Stimulated activated CD4-positive, alpha-beta T cell treated with anti-CD3 and anti-CD28 coated beads, Interleukin-1b, Interleukin-23, amount 100 ng/mL, for 4 hours (primary cell): ENCODE measurements at places on chromosomes 7 and 10.

- no peak for DNase-seq
Observed at GRCh38 chr7:93985101-93985500, 19.1 kb downstream of the BET1 start.

GRCh38 chr7:139620676-139621344 is 97.3 kb downstream of the CLEC2L start:
- DNase-seq: peak; percentile 37

GRCh38 chr7:118629898-118630438 is 405.5 kb downstream of the ANKRD7 start:
- no peak for DNase-seq

DNA sequence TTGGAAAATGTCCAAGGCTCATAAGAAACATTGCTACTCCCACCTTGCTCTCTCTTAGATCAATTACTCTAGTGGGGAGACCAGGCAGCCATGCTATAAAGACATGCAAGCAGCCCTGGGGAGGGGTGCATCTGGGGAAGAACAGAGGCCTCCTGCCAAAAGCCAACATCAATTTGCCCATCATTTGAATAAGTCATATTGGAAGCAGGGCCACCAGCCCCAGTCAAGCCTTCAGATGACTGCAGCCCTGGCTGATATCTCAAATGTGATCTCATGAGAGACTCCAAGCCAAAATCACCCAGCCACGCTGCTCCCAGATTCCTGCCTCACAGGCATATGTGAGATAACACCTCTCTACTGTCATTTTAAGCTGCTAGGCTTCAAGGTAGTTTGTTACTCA is 157.5 kb upstream of the PDE1C start:
- no peak for DNase-seq

DNA sequence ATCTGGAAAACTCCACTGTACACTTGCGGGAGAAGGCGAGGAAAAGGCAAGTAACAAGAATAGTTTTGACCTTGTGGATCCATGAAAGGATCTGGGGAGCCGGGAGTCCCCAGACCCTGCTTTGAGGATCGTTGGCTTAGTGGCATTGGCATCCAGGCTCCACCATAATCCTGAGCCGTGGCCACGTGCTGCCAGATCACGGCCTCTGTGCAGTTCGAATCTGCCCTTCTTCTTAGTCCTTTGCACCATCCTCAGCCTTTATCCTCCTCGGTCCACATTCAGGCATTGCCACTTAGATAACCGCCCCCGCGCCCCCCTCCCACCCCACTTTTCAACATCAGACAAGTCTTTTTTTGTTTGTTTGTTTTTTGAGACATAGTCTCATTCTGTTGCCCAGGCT is 201.4 kb downstream of the CUX1 start:
- no peak for DNase-seq

GRCh38 chr10:84510121-84510520 is 181.7 kb downstream of the CCSER2 start:
- no peak for DNase-seq

DNA sequence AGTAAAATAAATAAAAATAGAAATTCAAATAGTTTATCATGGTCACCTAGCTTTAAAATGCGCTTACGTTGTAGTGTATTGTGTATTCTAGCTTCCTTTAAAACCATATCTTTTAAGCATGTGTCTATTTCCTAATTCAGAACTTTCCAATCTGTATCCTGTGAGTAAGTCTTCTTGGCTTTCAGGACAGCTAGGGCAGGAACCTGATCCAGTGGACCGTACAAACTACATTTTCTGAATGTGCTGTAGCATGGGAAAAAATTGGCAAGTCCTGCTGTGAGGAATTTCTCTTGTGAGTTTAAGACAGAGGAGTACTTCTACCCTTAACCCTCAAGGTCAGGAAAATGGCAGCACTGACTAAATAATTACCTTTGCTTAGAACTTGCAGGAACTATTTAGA is 12.1 kb downstream of the OPN1SW start:
- no peak for DNase-seq

DNA sequence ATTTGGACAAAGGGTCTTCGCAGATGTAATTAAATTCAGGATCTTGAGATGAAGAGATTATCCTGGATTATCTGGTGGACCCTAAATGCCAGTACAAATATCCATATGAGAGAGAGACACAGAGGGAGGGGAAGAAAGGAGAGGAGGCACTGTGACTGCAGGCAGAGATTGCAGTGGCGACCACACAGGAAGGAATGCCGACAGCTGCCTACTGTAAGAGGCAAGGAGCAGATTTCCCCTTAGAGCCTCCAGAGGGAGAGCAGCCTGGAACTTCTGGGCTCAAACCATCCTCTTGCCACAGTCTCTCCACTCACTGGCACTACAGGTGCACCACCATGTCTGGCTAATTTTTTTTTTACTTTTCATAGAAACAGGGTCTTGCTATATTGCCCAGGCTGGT is 152.3 kb downstream of the SDK1 start:
- DNase-seq: no peak

- no peak for DNase-seq
Observed at GRCh38 chr7:25846722-25847121, 305.3 kb upstream of the NFE2L3 start.

DNA sequence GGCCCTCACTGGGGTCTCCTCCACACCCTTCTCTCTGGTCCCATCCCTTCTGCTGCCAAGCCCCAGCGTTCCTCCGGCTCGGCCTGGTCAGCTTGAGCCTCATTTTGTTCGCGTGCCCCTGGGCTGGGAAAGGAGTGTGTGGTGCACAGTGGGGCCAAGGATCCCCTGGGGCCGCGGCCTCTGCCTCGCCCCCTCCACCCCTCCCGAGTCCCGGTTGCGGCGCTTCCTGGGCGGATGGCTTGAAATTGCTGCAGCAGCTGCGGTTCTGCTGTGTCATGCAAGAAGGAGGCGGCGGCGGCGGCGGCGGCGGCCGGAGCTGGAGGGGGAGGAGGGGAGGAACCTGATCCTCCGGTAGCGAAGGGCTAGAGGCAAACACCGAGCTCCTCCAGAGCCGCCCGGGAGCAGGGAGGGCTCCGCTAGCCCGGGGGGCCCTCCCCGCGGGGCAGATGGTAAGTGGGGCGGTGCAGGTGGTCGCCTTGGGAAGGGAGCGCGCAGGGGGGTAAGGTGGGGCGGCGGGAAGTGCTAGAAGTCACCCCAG is 217.8 kb upstream of the MKLN1 start:
- DNase-seq: peak; percentile 53

DNA sequence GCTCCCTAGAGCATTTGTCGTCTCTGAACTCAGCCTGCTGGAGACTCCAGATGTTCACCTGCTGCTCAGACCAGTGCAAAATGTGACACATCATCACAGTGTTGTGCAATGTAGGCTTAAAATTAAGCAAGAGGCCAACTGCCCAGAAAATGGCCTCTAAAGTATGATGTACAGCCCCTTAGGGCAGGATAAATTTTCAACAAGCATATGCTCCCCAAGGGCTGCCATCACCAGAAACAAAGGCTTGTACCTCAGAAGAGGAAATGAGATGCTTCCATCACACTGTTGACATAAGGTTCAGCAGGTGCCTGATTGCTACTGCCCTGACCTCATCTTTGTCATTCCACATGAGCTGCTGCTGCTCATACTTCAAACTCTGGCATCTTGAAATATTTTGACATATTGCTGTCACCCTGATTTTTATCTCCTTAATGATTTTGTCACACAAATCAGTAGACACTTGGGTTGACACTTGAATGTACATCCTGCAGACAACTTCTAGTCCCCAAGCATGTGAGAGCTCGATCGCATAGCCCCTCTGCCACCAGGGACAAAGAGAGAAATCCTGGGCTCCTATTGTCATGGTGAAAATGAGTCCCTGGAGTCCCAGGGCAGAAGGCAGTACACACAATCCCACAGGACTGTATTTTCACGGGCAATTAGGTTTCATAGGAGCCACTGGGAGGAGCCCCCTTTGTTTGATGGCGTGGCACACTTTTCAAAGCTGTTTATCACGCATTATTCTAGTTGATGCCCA is 219.7 kb upstream of the STK17A start:
- DNase-seq: no peak

GRCh38 chr7:143042790-143043271 is 9.3 kb upstream of the OR6V1 start:
- DNase-seq: no peak

DNA sequence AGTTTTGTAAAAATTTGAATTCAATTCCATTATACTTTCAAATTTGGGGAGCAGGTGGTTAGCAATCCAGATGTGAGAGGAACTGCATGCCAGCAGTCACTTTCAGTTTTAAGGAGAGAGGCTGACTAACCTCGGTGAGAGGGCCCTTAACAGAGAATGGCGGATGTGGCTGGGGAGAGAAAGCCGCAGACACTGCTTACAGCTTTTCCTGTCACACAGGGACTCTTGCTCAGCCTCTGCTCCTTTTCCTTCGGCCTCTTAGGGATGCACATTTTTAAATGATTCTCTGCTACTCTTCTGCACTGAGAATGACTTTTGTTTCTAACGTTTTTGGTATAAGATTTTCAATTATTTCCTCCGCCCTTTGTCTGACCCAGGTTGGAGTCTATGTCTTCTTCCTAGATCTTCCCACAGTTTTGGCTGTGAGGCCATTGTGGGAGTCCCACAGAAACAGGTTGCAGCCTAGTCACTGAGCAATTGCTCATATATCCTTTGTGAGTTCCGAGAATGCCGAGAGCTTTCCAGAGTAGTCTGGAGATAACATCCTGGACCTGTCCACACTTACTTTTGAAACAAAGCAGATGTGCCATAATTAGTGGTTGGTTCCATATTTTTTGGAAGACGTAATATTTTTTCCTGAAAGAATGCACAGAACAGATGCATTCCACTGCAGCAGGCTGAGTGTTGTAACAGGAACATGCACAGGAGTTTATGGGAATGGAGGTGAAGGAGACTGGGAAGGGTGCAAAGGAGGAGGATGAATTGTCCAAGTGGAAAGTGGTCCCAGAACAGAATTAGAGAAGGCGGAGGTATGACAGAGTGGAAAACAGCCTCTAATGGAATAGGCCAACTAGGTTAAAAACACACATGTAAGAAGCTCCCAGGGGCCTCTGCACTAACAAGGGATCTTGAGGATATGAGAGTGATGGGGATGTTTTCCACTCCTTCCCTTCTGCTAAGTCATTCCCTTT is 168.0 kb upstream of the ZNF32 start:
- peak; percentile 50 for DNase-seq

DNA sequence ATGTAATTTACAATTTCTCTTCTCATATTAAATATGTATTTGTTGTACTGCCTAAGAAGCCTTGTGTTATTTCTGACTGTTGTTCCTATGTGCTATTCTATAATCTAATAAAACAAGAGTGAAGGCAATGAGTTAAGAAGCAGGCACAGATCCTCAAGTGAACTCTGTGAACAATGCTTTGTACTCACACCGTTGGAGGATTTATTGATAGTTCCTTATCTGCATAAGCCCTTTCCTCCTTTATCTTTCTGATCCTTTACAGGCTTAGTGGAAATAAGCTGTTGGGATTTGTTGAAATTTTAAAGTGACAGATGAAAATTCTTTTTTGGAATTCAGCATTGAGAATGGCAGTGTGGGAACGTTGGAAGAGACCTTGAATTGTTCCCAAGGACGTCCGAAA is 329.6 kb upstream of the NPVF start:
- DNase-seq: no peak

GRCh38 chr7:95026421-95027072 is 119.2 kb downstream of the PPP1R9A start:
- no peak for DNase-seq

GRCh38 chr10:88851706-88852105 is at the start of gene ANKRD22:
Gene ANKRD22, minus strand, starts transcription at chr10:88851844. Its CDS starts 237 bp downstream, at chr10:88851607.
- DNase-seq: no peak

- no peak for DNase-seq
Observed at GRCh38 chr10:86644152-86644793, 10.1 kb upstream of the OPN4 start.

- no peak for DNase-seq
Observed at GRCh38 chr10:43737003-43737402, 88.3 kb upstream of the ZNF32 start.

GRCh38 chr7:43668035-43668434 is 61.3 kb downstream of the COA1 start:
- no peak for DNase-seq

DNA sequence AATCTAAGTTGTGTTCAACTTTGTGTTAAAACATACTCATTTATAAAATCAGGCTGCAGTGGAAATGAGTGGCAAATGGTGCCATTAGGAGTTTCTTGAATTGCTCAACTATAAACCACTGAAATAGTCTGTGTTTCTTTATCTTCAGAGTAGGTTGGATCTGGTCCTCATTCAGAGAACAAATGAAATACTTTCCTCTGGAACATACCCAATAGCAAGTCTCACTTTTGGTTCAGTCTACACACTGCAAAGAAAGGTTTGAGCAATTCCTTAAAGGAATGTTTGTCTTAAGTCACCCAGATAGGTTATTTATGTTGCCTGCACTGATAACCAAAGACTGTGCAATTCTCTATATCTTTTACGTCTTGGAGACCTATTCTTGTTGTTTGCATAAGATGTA is 62.5 kb downstream of the ABCB4 start:
- no peak for DNase-seq

GRCh38 chr7:105652359-105652993 is 71.2 kb upstream of the EFCAB10 start:
- peak; percentile 43 for DNase-seq

DNA sequence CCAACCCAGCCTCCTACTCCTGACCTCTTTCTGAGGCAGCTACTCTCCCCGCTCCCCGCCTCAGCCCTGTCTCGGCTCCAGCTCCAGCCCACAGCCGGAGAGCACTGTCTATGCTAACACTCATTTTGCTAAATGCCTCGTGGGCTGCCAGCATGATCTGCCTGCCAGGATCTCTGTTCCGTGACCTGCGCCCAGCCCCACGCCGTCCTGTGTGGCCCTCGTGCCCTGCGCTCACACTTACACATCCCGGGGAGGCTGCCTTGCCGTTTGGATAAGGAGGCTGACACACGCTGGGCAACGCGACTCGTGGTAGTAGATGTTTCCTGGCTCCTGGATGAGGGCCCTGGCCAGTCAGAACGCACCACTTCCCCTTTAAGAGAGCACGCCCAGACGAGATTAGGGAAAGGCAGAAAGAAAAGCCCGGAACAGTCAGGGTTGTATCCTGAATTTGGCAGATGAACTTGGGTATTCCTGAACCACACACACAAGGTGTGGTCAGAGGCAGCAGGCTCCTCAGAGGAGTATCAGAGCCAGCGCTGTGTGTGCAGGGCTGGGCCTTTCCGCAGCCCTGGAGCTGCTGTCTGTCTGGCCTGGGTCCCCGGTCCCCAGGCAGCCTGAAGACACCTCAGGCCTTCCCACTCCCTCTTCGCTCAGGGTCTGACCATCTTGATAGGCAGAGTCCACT is 97.7 kb upstream of the EFCAB10 start:
- DNase-seq: no peak

DNA sequence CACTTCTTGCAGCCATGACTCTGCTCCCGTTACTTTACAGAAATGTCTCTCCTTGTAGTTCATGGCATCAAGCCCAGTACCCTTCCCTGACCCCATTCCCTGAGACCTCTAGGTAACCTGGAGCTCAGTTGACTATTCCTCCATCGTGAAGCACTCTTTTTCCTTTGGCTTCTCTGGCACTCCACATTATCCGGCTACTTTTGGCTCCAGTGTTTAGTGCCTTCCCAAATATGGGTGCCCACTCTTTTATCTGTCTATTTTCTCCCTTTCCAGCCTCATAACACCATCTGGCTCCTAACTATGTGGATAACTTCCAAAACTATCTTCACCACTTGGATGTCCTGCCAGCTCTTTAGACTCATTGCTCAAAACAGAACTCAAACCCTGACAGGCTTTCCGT is 744.7 kb upstream of the GALNT17 start:
- no peak for DNase-seq

GRCh38 chr7:50497068-50497642 is 47.0 kb upstream of the FIGNL1 start:
- DNase-seq: no peak
